ENCODE measurements at places on chromosomes 7 and 10. TPM values are rescaled to one million over a fixed set of nuclear protein-coding genes. Genes with fewer than 3 reads are reported as not detected.

The ASAH2B gene
- 1.6 TPM for polyA plus RNA-seq

The MUC12 gene
- 0.23 TPM for polyA plus RNA-seq

The SLC29A3 gene
- polyA plus RNA-seq: 1.2 TPM

The MYO3A gene
- polyA plus RNA-seq: not detected

The GRM3 gene
- polyA plus RNA-seq: not detected

The ZNF789 gene
- polyA plus RNA-seq: 4.4 TPM

The GRB10 gene
- polyA plus RNA-seq: 14.7 TPM

The ZNF804B gene
- not detected for polyA plus RNA-seq

The IFIT5 gene
- 9.3 TPM for polyA plus RNA-seq

The ZNF467 gene
- polyA plus RNA-seq: 3.6 TPM

The TRIM73 gene
- 1.4 TPM for polyA plus RNA-seq

The CYP2C8 gene
- polyA plus RNA-seq: 0.11 TPM

The NME8 gene
- not detected for polyA plus RNA-seq

The MTG1 gene
- 34.2 TPM for polyA plus RNA-seq

The PPP1R17 gene
- polyA plus RNA-seq: not detected

The UMAD1 gene
- polyA plus RNA-seq: 12.0 TPM

The FERD3L gene
- not detected for polyA plus RNA-seq

The LOXL4 gene
- polyA plus RNA-seq: 13.5 TPM

The PNLIPRP3 gene
- polyA plus RNA-seq: not detected
